Stimulated activated CD4-positive, alpha-beta T cell treated with anti-CD3 and anti-CD28 coated beads, Interleukin-15, amount 100 ng/mL, for 1 hour (primary cell): ENCODE measurements at places on chromosomes 11 and 22.

- DNase-seq, result no peak
Observed at GRCh38 chr22:34608540-34609115, 457.3 kb upstream of the ISX start.

DNA sequence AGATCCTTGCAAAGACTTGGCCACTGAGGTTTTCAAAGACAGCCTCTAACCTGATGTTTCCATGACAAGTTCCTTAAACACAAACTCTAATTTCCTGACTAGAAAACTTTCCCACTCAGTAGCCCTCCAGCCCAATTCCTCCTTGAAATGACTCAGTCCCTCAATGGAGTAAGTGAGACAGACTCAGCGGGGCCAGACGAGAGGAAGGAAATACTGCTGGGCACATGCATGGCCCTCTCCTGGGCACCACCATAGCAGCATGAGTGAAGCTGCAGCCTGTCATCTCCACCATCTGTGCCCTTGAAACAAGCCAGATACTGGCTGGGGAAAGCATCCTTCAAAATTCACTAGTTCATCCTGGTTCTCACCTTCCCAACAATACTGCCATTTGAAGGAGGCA is 76.2 kb upstream of the GDPD4 start:
- DNase-seq, result no peak

- no peak for DNase-seq
Observed at GRCh38 chr11:37502202-37502601, 904.2 kb upstream of the RAG2 start.

DNA sequence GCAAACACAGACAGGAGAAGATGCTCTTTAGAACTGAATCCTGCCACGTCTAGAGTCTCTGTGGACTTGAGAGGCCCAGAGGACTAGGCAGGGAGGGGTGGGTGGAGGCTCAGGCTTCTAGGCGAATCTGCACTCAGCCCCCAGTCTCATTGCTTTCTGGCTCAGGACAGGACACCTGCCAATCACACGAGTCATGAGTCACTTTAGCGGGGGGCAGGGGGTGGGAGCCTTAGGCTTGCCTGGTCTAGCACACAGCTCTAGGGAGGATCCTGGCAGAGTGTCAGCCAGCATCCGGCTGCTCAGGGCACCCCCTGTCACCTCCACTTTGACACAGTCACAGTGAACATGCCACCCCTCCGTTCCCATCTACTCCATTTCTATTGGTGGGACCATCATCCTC is 167.7 kb downstream of the CEP164 start:
- DNase-seq, result no peak

- no peak for DNase-seq
Observed at GRCh38 chr22:35478633-35479107, 62.0 kb upstream of the RASD2 start.

- no peak for DNase-seq
Observed at GRCh38 chr11:47854667-47855066, 6.5 kb upstream of the NUP160 start.

DNA sequence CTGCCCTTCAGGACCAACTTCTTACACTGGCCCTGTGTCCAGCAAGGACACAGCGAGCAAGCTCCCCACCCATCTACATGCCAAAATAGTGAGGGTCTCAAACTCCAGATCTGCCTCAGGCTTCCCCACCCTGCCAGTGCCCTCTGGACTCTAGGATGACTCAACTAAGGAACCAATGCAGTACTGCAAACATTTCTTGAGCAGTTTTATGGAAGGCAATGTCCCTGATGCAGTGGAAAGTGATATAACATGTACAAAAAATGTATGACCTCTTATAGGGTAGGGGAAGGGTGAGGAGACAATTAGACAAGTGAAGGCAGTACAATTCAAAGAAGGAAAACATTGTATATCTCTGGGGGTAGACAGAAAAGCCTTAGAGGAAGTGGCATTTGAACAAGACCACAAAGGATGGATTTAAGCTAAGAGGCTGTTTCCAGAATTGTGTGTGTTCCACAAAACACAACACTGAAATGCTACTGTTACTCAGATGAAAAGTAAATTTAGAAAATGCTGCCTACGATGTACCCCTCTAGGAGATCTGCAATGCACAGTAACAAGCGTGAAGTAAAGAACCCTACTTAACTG is 47.3 kb downstream of the RAB30 start:
- DNase-seq, result no peak

DNA sequence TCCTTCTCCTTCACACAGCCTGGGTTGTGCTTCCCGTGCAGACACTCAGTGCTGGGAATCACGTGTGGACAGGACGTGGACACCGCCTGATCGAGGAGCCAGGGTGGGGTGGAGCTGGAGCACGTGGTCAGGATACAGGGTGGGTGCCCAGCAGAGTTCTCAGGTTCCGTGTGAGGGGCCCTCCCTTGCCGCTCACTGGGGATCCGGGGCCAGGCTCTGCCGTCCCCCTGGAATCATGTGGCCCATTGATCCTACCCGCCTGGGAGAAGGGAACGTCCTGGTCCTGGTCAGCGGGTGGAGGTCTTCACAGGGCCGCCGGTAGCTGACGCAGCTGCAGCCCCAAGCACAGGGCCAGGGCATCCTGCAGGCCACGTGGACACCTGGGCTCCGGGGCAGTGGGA is 397.7 kb downstream of the TBC1D22A start:
- DNase-seq, result no peak

- no peak for DNase-seq
Observed at GRCh38 chr11:67160045-67160444, 41.0 kb downstream of the KDM2A start.

DNA sequence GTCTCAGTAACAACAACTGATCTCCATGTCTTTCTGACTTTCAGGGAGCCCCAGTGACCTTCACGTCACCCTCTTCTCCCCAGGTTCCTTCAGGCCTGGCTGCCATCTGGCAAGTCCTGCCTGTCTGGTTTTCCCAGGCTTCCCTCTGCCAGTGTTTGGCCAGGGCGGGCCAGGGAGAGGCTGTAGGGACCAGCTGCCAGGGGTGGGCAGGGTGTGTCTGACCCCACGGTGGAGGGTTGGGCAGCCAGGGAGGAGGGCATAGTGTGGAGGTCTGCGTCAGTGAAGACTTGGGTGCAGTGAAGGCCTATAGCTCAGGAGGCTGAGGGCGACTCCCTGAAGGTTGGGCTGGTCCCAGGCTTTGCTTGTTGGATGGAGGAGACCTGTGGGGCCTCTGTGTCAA is 11.9 kb upstream of the MRGPRX2 start:
- no peak for DNase-seq

- no peak for DNase-seq
Observed at GRCh38 chr11:104120493-104121137, 43.3 kb downstream of the PDGFD start.

DNA sequence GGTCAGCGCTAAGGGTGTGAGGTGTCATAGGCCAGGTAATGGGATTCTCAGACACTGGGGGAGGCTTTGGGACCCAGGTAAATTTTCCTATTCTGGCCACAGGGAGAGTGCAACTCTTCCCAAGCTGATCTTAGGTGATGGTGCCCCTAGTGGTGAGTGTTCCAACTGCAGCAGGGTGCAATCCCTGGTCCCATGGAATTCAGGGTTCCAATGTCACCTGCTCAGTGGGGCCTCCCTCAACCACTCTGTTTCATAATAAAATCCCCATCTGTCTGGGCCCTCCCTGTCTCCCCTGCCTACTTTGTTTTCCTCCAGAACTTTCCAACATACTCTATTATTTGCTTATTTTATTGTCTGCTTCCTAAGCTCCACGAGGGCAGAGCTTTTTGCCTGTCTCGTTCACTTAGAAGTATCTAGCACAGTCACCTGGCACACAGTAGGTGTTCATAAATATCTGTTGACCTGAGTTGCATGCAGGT is 2.9 kb upstream of the SGSM1 start:
- DNase-seq, result no peak

DNA sequence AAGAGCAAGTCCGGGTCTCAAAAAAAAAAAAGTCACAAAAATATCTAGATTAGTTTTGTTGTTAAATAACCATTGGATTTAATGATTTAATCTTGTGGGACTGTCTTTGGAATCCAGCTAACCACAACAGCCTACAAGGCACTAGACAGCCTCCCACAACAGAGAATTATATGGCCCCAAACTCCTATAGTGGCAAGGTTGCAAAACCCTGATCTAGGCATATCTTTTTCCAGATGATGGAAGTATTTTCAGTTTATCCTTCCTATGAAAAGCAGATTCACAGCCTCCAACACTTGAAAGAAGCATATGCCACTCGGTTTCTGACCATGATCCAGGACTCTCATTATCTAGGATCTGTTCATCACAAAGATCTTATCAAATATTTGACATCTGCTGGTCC is 5.4 kb upstream of the C11orf87 start:
- no peak for DNase-seq

- DNase-seq, result no peak
Observed at GRCh38 chr11:6530848-6531247, 33.8 kb downstream of the DNHD1 start.

- DNase-seq, result no peak
Observed at GRCh38 chr11:13429288-13429687, 33.7 kb downstream of the BTBD10 start.

DNA sequence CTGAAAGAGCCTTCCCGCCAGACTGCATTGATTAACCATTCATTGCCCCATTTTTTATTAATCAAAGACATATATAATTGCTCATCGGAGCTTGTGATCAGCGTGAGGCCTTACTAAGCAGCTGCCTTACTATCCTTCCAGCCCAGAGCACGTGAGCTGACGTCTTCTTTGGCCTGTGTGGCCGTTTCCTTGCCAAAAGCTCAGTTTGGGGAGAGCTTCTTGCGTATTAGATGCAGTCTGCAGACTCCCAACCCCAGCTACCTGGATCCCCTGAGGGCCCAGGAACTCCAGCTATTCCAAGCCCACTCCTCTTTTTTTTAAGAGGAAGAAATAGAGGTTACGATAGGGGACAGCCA is 784 bp upstream of the SLC43A3 start:
- DNase-seq, result no peak

DNA sequence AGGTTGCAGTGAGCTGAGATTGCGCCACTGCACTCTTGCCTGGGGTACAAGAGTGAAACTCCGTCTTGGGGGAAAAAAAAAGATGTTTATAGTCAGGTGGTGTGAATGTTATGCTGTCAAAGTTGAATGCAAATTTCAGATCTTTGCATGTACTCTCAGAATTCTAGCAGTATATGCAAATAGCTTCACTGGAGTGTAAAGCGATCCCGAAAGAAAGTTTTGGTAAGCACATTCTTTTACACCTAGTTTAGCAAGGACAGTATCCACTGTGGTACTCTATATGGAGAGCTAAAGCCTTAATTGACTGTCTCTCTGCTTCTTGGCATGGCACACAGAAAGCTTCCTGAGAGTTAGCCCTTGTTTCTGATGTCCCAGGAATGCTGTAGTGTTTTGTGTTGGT is 4.0 kb downstream of the JAM3 start:
- no peak for DNase-seq

DNA sequence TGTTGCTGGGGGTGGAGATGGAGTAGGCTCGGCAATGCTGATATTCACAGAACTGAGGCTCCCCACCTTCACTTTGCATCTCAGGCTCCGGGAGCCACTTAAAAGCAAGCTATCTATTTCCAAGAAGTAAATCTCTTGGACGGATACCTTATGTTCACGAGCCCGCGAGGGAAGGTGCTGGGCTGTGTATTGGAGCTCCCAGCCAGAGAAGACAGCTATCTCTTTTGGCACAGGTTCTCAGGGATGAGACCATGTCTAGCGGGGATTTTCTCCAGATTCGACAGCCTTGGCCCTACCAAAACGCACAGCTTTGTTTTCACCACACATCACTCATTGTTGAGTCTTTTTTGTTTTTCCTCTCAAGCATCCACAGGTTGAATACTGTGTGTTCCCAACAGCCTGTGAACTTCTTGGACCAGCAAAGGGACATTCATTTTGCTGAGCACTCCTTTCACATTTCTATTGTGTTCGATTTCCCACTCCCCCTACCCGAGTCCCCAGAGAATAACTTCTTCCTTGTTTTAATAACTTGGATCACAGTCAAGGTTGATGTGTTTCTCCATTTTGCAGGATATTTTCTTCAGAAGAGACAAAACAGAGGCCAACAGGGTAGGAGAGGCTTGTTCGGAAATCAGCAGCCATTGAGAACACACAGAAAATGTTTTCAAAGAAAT is 23.3 kb downstream of the WT1 start:
- DNase-seq, result no peak

GRCh38 chr11:8429483-8429882 is 164.5 kb downstream of the STK33 start:
- no peak for DNase-seq

GRCh38 chr22:24361976-24362646 is 65.3 kb upstream of the ADORA2A start:
- no peak for DNase-seq

DNA sequence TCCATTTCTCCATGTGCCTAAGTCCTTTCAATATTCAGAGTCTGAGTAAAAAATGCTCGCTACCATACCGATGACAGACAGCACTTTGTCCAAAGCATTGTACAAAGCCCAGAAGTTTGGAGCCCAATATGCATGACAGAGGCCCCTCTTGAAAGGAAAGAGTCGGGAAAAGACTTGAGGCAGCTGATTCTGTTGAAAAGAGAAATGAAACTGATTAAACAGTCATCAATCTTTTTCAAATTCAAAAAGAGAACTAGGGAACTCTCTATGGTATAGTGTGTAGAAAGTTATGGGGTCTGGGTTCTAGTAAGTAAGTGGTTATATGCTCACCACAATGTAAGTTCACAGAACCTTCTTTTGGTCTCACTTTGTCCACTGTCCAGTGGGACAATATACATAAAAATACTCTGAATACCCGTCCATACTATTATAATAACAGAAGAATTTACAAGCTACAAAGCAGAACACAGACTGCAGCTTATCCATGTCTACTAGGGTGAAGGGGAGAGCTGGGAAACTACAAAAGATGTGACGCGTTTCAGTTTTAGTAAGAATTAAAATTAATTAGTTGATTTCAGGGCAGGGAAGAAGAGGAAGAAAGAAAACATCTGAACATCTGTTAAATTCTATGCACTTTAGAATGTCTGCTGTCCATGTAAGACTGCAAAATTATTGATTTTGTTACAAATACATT is 26.7 kb downstream of the ALG8 start:
- DNase-seq, result no peak

- no peak for DNase-seq
Observed at GRCh38 chr11:111777094-111778046, 11.2 kb upstream of the PPP2R1B start.

- DNase-seq, result no peak
Observed at GRCh38 chr11:15166204-15166603, 51.5 kb downstream of the INSC start.

DNA sequence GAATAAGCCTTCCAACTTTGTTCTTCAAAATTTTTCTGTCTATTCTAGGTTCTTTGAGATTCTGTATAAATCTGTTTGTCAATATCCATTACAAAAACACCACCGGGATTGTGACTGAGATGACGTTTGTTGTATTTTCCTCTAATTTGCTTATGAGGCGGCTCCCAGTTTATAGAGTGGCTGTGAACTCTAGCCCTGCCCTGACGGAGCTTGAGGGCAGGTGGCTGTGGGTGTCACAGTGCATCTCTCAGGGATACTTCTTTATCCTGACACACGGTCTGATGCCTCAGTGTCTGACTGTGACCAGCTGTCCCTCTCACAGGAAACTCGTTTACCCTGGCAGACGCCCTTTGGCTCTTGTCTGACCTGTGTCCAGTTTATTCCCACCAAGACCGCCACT is 53.7 kb upstream of the ATXN10 start:
- DNase-seq, result no peak
